ENCODE measurements at places on chromosomes 6 and 20. TPM values are rescaled to one million over a fixed set of nuclear protein-coding genes. Genes with fewer than 3 reads are reported as not detected.

DNA sequence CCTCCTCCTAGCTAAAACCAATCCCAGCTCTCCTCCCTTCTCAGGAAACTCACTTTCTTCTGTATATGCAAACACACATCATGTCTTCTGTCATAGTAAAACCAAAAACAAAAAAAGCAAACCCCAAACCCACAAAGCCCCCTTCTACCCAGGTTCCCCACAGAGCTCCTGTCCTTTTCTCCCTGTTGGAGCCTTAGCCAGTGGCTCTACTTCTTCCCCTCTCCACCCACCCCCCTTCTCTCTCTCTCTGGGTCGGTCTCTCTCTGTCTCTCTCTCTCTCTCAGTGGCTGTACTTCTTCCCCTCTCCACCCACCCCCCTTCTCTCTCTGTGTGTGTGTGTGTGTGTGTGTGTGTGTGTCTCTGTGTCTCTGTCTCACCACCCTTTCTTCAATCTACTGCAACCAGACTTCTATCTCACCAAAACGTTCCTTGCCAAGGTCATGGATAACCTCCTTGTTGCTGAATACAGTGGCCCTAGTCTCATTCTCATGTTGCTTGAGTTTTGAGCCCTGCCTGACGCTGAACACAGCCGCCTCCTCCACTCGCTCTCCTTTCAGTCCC, 8.7 kb upstream of the OSER1 start:
- H3K27ac ChIP-seq = no peak overlapping the region
- H3K36me3 ChIP-seq = peaks cover 13% of the 10 kb centered on the region
- H3K27me3 ChIP-seq = no peaks in the 10 kb centered on the region
- no peak for DNase-seq
- H3K4me1 ChIP-seq = peaks cover 33% of the 10 kb centered on the region

GRCh38 chr6:129659590-129660345, 50.2 kb downstream of the ARHGAP18 start:
- no peaks in the 10 kb centered on the region for H3K27me3 ChIP-seq
- H3K36me3 ChIP-seq = no peaks in the 10 kb centered on the region
- H3K27ac ChIP-seq = no peak overlapping the region
- no peak overlapping the region for H3K4me3 ChIP-seq
- H3K4me1 ChIP-seq = peaks cover 9% of the 10 kb centered on the region

DNA sequence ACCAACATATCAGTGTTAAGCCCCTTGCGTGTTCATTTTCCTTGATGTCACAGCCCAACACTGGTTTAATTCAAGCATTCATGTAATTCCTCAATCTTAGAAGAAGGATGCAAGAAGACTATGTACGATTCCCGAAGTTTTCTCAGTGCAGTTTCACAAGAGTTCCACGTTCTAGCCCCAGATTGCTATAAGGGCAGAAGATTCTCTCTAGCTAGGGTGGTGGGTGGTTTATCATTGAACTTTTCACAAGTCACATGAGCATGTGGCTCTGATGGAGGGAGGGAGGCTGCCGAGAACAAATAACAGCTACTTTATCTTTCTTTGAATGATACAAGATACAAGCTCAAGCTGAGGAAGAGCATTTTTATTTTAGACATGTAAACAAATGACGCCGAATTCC, 71.9 kb upstream of the NHSL1 start:
- no peak overlapping the region for H3K4me3 ChIP-seq
- no peaks in the 10 kb centered on the region for H3K4me1 ChIP-seq
- no peak for DNase-seq
- no peak overlapping the region for H3K27ac ChIP-seq

Gene CAGE1
- total RNA-seq = 0.07 TPM

DNA sequence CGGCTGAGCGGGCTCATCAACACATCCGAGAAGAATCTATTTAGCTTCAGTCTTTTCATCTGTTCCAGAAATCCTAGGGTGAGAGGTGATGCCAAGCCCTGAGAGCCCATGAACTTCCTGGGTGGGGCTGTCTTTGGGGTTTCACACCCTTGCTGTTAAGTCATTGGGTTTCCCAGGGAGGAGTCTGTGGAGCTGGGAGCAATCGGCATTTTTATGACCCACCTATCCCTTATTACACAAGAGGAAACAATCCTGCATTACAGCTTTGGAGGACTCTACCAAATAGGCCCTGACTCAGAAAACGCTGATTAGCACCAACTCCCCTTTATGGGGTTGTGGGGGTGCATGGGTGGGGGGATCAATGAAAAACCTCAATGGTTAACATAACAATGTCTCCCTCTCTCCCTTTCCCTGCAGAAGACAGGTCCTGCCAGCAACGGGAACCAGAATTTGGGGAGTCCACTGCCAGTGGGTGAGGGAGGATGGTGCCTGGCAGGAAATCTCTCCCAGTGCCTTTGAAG, 46.3 kb downstream of the EZR start:
- H3K4me1 ChIP-seq = no peaks in the 10 kb centered on the region
- H3K27me3 ChIP-seq = no peaks in the 10 kb centered on the region
- no peak for DNase-seq
- H3K27ac ChIP-seq = no peak overlapping the region
- no peak overlapping the region for H3K4me3 ChIP-seq
- H3K36me3 ChIP-seq = peaks cover 100% of the 10 kb centered on the region

Gene KCNK5
- not detected for total RNA-seq

Data from activated B cell treated with CpG ODN at 0.5 μM for 24 hours (primary cell).